ENCODE measurements at places on chromosomes 1 and 21.

- DNase-seq: no peak
These were observed 174.4 kb upstream of the HMCN1 start for GRCh38 chr1:185559684-185560331.

- DNase-seq: no peak
These were observed 654.6 kb upstream of the NEGR1 start for GRCh38 chr1:72936942-72937341.

DNA sequence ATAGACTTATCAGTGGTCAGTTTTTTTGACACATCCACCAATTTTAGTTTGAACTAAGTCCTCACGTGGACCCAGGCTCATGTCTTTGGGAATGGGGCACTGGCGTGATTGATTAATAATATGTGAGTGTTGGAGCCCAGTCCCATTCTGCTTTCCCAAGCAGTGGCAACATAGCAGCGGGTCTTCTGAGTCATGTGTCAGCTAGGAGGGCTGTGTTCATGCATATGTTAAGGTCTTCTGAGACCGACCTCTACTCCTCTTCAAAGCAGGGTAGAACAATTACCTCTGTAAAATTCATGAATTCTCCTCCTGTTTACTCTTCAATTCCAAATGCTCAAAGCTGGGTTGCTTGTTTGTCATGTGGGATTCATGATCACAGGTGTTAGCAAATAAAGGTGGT lies 291.3 kb downstream of the CAMTA1 start:
- no peak for DNase-seq

DNA sequence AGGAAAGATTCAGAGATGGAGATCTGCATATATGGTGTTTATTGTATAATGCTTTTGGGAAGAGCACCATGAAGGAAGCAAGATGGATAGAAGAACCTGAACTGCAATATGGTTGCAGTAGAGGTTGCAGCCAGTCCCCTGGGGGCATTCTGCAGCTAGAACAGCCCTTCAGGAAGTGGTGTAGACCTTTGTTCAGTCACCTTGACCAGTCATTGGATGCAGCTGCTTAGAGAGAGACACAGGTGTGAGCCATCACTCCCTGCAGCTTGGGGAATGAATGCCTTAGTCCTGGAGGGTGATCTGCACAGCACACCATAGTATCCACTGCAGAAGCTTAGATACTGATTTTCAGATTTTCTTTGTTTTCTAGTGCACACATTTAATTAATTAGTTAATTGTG lies 42.3 kb downstream of the NEK7 start:
- no peak for DNase-seq

DNA sequence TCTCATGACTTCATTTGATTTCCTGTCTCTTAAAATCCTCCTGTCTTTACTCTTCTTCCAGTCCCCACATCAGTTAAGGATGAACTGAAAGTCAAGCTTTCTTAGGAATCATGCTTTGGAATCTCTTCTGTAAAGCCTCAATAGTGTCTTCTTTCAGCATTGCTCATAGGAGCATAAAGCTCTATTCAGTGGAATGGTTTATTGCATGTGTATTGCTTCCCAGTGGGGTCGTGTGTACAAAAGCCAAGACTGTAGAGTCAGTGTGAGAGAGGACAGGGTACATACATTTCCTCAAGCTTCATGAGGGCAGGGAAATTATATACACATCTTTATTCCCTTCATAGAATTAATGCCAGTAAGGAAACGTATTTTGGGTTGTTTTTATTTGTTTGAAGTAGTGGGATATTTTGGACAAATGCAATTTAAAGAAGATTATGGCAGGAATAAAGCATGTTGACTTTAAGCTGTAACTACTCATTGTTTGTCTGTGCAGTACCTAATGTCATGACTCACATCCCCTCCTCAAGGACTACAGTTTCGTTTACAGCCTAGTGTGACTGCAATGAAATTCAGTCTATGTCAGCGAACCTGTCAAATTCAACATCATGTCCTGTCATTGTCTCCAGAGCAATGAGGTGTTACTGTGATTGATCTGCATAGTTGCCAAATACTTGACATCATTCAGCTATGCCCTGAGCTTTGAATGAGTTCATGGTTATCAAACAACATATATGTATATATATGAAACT lies 2164.2 kb downstream of the NCAM2 start:
- no peak for DNase-seq

DNA sequence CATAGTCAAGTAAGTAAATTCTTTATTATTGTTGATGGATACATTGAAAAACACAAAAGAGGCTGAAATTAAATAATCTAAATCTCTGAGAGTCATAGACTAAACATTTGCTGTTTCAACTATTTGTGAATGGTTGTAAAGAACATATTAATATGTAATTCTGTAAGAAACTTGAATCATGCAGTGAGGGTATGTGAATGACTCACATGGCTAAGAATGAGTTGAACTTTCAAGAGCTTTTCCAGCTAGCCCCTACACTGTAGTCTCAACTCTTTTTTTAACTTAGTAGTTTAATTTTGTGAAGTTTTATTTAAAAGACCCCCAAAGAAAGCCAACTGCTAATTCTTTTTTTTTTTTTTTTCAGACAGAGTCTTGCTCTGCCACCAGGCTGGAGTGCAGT lies 588.1 kb downstream of the DPYD start:
- DNase-seq: no peak

DNA sequence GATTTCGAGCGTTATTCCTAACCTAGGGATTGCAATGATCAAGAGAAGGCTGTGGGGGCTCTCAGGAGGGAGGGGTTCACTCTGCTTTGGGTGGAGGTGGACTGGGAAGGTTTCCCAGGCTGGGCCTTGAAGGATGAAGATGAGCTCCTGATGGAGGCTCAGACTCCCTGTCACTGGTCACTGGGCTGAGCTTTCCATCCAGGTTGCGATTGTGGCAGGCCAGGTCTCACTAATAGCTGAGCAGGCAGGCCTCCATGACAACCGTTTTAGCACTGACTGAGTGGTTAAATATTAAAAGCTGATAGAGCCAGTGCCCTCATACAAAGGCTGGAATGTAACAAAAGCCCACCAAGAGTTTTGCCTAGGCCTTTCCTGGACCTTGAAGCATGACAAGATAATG lies 36.2 kb upstream of the EFCAB14 start:
- no peak for DNase-seq
